RWPE2 (cell line): ENCODE measurements at places on chromosomes 13 and 19.

- no peak for DNase-seq
These were observed 61.9 kb downstream of the DPF1 start for GRCh38 chr19:38162094-38162493.

DNA sequence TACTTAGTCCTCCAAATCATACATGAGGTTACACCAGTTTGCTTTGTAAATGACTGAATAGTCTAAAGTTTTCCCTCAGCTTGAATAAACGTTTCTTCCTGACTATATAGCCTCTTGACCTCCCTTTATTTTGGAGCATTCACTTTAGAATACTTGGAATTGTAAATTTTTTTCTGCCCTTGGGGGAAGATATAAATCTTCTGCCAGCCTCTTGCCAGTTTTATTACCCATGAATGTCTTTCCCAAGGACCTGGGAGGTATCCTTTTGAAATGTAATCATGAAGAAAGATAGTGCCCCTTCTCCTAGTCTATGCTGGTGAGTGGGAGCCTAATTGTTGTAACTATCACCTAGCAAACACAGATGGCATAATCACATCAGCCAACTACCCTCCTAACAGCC lies 2033.9 kb upstream of the PCDH20 start:
- no peak for DNase-seq

GRCh38 chr13:79724348-79725103 lies 243.6 kb downstream of the NDFIP2 start:
- no peak for DNase-seq

GRCh38 chr19:39304701-39305571 lies 8.7 kb downstream of the IFNL1 start:
- DNase-seq, result no peak

GRCh38 chr13:112331675-112332074 lies 44.5 kb upstream of the SPACA7 start:
- no peak for DNase-seq

GRCh38 chr13:90947976-90948375 lies 399.5 kb upstream of the MIR17HG start:
- no peak for DNase-seq

GRCh38 chr13:76750126-76750525 lies 136.1 kb downstream of the KCTD12 start:
- no peak for DNase-seq

DNA sequence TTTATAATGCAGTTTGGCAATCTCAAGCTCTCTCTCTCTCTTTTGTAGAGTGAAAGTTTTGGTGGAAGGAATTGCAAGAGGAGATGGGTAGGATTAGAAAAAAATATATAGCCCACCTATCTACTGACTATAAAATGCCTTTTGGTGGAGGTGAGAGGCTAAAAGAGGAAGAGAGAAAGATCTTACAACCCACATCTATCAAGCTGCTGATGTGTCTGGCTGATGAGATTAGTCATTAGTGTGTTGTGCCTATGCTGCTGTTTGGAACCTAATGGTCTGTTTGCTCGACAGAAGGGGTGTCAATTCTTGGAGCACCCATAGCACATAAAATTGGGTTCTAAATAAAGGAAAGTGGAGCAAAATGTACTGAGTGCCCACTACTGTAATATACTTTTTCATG lies 411.0 kb downstream of the HS6ST3 start:
- no peak for DNase-seq

- no peak for DNase-seq
These were observed 6.0 kb downstream of the RDH8 start for GRCh38 chr19:10019246-10019645.

DNA sequence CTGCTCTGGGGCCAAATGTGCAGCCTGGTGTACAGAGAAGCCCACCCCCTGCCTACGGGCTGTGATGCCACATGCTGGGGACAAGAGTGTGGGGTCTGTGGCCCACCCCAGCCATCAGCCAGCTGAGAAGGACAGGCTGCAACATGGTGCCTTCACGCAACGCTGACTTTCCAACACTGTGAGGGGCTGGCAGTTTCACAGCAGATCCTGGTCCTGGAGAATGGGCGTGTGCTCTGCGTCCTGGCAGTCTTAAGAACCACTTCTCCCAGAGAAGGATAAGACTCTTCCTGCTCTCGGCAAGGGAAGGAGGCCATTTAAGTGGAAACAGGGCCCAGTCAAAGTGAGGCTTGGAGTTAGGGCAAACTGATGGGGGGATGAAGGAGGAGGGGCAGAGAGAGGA lies 4.6 kb downstream of the LRRC4B start:
- DNase-seq, result no peak
